ENCODE measurements at places on chromosomes 5 and 9.
A peak's percentile ranks its signal among the peaks of the same experiment; 100 is the strongest.

GRCh38 chr5:115895821-115896220, 54.1 kb downstream of the AP3S1 start:
- DNase-seq: no peak

DNA sequence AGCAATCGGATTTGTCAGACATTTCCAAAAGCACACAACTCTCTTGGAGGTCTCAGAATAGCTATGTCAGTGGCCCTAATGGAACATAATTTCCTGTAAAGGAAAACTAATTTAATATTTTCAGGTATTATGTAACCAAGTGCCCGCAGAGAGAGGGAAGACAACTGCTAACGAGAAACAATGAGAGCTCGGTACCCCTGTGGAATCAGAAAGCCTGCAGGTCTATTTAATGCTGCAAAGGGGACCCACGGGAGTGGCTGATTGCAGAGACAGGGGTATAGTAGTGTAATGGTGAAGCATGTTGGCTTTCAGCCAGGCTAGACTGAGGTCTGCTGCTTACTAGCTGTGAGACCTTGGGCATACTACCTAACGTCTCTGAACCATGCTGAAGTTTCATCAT, 508.1 kb upstream of the BRINP1 start:
- no peak for DNase-seq

DNA sequence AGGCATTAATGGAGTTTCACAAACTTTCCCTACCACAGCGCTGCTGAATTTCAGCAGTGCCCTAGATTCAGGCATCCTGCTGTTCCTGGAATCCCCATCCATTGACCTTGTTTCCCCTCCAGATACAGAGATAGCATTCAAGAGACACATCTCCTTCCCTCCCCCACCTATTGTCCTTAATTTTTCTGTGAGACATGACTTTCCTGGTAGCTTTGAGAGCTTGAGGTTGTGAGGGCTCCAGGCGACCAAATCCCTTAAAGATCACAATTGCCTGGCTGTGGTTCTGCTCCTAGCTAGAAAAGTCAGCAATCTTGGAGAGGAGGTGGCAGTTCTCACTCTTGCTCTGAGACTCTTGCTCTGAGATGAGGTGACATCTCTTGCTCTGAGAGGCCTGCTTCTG, 48.0 kb downstream of the PRR16 start:
- no peak for DNase-seq

DNA sequence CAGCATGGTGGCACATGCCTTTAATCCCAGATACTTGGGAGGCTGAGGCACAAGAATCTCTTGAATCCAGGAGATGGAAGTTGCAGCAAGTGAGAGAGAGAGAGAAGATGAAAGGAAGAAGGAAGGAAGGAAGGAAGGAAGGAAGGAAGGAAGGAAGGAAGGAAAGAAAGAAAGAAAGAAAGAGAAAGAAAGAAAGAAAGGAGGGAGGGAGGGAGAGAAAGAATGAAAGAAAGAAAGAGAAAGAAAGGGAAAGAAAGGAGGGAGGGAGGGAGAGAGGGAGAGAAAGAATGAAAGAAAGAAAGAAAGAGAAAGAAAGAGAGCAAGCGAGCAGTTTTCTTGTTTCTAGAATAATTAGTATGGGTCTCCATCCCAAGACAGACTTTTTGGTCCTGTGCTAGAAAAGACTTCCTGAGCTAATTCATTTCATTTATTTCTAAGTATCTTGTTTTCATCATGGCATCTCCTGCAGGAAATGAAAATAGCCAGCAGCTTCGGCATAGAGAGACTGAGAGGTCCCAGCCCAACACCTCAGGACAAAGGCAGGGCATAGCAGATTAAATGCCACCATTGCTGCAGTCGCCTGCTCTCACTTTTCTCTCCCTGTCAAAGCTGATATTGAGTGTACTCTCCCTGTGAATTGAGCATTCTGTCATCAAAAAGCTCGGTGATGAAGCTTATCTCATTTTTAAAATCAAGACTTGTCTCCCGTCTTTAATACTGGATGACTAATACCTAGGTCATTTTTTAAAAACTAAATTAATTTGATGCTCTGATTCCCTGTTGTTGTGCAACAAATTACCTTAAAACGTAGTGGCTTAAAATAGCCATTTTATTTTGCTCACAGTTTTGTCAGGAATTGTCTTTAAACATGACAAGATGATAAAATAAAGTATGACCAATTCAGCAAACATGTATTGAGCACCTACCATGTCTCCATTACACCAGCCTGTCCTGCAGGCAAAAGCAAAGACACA, 91.8 kb upstream of the ADRA1B start:
- no peak for DNase-seq

GRCh38 chr9:89579741-89580385, 24.9 kb upstream of the GADD45G start:
- DNase-seq: peak; percentile 50

- DNase-seq: peak; percentile 6
These were observed 81.1 kb downstream of the PHF2 start for GRCh38 chr9:93657331-93658111.

DNA sequence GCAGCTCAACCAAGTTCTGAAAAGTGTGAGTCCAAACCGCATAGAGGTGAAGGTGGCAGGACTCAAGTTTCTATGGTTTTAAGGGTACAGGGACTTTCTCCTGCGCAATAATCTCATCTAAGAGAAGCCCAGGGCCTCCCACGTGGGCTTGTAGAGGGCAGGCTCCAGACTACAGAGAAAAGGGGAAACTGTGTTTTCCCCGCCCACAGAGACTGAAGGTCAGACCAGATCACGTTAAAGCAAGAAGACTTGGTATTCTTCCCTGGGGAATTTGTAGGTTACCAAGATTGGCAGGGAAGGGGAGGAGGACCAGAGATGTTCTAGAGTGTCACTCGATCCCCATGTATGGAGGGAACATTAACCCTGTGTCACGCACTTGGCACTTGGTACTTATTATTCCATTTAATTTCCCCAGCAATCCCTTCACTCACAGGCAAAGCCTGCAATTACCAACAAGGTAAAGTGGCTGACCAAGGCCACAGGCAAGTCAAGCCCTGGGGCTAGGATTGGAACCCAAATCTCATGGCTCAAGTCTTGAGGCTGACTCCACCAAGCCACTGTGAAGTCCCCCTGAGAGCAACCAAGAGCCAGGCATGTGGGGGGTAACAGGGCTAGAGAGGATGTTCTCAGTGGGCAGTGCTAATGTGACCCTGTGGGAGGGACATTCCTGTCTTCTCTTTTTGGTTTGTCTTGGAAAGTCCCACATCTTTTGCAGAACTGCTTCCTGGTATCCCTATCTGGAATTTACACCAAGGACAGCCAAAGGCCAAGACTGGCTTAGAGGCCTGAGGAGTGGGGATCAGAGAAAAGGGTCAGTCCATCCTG, 18.3 kb upstream of the NEK6 start:
- DNase-seq: peak; percentile 64

DNA sequence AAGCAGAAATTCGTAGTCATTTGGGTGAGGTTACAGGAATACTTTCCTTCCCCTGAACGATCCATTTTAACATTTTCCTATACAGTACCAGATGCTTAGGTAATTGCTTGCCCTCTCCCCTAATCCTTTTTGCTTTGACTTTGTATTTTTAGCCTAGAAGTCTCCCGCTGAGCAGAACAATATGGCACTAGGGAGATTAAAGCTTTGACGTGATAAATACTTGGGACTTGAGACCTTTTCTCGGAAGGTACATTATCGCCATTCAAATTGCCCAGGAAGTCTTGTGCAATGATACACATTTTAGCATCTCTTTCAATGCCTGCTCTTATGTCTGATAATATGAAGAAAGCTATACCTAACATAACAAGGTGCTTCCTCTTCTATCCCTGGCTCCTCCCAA, 22.9 kb upstream of the SPATA31C2 start:
- DNase-seq: no peak

DNA sequence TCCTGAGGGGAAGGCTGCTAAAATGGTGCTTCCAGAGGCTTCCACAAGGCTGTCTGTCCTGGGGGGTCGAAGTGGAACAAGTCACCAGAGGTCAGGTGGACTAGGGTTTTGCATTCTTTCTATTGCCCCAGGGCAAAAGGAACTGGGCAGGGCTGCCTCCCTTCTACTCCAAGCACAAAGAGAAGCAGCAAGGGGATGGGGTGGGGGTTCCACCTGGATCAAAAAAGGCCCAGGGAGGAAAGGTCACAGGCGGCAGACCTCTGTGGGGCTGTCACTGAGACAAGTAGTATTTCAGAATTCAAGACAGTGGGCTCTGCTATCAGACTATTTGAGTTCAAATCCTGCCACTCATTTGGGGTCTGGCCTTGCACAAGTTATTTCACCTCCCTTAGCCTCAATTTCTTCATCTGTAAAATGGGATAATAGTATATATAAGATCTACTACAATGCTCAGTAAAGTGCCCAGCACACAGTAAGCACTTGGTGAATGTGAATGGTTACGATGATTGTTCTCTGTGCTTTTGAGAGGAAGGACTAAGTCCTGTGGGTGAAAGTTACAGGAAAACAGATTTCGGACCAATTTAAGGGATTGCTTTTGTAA, 1.9 kb upstream of the ARSI start:
- no peak for DNase-seq

- no peak for DNase-seq
These were observed 114.3 kb downstream of the STARD4 start for GRCh38 chr5:111398013-111398412.

- no peak for DNase-seq
These were observed 58.0 kb upstream of the SYNPO start for GRCh38 chr5:150582241-150583109.

GRCh38 chr9:137029058-137029936, 1.3 kb upstream of the ABCA2 start:
- DNase-seq: peak; percentile 70

DNA sequence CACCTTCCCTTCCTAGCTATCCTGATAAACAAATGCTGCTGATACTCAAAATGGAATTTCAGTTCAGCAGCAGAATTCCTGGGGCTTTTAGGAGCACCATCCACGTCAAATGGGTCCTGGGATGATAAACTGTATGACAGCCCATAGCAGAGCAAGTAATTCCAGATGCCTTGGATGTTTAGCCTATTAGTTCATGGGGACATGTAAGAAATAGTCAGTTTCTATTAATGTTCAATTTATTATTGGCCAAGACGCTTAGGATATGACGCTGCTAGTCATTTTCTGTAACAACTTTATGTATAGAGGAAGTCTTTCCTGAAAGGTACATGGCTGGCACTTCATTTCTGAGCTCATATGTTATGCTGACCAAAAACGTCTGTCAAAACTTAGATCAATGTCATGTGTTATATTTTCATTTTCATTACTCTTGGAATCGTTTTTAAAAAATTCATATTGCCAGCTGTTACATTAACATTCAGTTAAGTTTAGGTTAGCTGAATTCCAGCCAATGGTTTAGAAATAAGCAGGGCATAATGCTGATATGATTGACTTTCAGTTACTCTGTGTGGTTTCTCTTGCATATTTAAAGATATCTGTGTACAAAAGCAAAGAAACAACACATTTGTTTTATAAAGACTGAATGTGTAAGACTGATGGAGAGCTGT, 243.8 kb downstream of the CSNK1G3 start:
- no peak for DNase-seq

GRCh38 chr5:2517451-2517850, 234.0 kb downstream of the IRX2 start:
- no peak for DNase-seq

- DNase-seq: no peak
These were observed 259.0 kb downstream of the NDUFS4 start for GRCh38 chr5:53819482-53819881.

DNA sequence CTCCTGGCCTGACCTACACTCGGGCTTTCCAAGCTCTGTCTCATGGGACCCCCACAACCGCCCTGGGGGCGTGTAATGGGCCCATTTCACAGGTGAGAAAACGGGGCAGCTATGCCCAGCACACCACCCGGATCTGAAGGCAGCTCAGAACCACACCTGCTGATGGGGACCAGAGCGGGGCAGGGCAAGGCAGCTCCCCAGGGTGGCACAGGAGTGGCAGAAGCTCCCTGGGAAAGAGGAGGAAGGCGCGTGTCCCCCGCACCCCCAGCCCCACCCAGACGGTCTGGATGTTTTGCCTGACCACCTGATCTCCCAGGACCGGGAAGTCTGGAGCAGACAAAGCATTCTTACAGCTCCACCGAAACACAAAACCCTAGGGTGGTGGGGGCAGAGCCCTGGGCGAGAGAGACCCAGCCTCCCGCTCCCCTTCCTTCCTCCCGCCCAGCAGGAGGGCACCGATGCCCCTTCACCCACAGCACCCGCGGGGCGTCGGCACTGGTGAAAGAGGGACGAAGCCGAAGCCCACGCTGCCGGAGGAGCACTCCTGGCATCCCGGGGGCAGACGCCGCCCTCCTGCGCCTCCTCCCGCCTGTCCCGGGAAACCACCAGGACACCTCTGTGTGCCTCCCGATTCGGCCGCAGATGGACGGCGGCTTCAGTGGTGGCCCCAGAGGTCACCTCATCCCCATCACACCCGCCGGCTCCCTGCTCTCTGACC, 14.5 kb downstream of the NOTCH1 start:
- no peak for DNase-seq

DNA sequence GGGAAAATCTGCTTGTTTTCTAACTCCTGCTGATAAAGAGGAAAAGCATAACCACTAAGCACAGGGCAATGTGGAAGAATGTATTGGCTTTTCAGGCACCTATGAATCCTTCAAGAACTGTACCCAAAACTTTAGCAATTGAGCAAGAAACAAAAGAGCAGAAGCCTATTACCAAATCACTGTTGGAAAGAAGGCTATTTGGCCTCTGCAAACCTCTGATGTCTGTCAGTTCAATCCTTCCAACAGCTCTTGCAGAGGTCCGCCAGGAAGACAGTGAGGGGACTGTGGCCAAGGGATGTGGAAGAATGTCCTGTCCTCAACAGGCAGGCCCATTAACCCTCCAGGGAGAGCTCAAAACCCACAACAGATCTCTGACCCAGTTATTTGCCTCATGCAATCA, 328.6 kb downstream of the ENC1 start:
- DNase-seq: no peak

DNA sequence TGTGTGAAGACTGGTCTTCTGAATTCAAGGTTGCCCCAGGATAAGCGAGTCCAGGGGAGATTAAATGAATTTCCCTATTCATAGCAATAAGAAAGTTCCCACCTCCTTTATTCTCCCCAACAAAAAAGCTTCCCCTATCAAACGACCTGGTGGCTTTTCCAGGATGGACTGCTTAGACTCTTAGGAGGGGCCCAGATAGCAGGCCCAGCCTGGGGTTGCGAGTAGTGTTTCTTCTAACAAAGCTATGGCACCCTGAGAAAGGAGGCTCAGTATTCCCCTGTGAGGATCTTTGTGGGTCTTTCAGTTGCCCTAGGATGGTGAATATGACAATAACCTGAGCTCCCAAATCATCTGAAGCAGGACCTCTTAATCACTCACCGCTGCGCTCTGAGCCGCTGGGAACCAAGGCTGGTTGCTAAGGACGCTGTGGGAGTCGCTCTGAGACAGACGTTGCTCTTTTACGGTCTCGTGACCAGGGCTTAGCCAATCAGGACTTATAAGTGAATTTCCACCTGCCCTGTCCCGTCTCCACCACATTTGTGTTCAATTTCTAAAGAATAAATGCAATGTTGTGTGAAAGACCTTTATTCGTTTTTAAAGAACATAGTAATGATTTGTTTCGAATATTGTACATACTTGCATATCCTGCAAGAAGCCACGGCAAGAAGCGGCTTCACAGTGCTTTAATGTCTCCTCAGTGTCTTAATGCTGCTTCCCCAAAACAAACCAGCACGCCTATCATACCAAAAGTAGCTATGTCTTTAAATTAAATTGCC, at the start of gene TMEM232:
TMEM232 (minus strand) TSS at position 423 of the 776 bp plus-strand sequence. CDS start 59,319 bp downstream, outside the sequence.
- peak; percentile 77 for DNase-seq

Data from CD4-positive, alpha-beta T cell treated with Interleukin-15 for 1 hour (primary cell).